Activated naive CD4-positive, alpha-beta T cell treated with anti-CD3 and anti-CD28 coated beads, Interleukin-2, amount 50 U/mL, for 72 hours (primary cell): ENCODE measurements at places on chromosomes 12 and 14. TPM values are rescaled to one million over a fixed set of nuclear protein-coding genes. Genes with fewer than 3 reads are reported as not detected.

GRCh38 chr12:121797937-121798786 lies 4.7 kb upstream of the RHOF start:
- no peak for DNase-seq

GRCh38 chr12:126492181-126492580 lies 1426.9 kb downstream of the AACS start:
- DNase-seq = no peak

- DNase-seq = no peak
Measured at GRCh38 chr14:101150039-101150610, 246.6 kb upstream of the RTL1 start.

- no peak for DNase-seq
Measured at GRCh38 chr12:118371321-118372282, 1.1 kb downstream of the TAOK3 start.

Gene CATSPERB
- 0.50 TPM for total RNA-seq
